ENCODE measurements at places on chromosomes 5 and 9.

DNA sequence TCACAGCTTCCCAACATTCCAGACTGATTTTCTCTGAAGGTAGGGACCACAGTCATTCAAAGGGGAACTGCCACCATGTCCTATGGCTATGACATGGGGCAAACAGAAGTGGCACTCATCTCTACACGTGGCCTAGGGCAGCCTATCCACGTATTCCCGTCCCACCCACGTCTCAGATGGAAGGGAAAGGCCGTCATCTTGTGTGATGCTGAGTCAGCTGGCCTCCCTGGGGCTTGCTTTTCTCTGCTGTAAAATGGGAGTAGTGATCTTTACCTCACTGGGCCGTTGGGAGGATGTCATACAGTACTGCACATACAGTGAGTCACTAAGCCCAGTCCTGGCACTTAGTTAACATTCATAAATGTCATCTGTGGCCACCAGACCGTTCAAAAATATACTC lies 72.3 kb downstream of the RAPGEF1 start:
- no peak for DNase-seq

DNA sequence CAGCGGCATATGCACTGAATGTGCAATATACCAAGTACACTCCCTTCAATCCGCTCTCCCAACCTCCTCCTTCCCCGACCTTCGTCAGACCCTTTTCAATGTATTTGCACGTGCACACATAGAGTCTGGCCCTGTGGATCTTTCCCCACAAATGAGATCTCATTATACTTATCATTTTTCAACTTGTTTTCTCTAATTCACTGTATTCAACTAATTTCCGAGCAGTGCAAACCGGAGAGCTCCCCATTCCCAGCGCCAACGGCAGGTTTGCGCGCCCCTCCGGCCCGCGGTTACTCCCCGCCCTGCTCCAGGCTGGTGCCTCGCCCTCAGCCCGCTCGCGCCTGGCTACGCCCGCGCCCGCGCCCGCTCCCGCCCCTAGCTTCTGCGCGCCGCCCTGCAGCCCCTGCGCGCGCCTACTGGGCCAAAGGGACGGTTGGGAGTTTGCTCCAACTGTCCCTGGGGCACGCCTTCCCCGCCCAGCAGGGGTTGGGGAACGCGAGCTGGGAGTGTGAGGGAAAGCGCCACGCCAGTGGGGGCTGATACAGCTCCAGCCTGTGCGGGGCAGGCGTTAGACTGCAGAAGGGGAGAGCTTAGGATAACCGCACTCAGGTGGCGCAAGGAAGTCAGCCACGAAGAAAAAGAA lies 3.3 kb upstream of the CDC20B start:
- no peak for DNase-seq

DNA sequence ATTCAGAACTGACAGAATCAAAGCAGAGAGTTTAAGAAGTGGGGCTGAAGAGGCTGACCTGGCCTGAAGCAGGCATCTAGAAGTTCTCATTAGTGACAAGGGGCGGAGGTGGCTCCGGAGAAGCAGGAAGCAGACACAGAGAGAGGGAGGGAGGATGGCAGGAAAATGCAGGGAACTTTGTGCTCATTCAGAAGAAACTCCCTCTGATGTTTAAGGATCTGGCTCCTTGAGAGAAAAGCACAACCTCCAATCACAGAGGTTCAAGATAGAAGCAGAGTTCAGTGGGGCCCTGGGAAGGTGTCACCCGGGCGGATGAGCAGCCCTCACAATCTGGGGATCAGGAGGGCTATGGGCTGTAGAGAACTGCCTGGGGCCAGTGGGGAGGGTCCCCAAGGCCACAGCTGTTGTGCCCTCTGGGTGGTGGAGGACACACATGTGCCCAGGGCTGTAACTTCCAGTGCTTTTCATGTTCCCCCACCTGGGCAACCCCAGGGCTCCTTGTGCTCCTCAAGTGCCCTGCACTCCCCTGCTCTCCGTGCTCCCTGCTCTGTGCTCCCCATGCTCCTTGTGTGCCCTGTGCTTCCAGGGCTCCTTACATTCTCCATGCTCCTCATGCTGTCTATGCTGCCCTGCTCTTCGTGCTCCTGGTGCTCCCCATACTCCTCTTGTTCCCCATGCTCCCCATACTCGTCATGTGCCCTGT lies 51.4 kb downstream of the TRIP13 start:
- no peak for DNase-seq

DNA sequence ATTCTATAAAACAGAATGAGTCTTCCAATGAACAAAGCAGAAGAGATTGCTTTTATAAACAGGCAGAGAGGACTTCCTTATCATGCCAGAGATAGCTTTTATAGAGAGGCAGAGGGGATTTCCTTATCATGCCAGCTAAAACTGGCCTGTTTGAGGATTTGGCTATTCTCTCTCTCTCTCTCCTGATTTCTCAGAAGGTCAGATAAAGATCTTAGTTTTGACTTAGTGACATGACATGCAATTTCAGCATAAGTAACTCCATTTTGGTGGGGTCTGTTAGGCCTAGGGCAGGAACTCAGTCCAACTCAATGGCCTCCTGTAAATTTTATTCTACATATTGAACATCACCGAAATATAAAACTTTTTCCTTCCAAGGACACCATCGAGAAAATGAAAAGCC lies 31.5 kb upstream of the DENND4C start:
- DNase-seq = no peak

DNA sequence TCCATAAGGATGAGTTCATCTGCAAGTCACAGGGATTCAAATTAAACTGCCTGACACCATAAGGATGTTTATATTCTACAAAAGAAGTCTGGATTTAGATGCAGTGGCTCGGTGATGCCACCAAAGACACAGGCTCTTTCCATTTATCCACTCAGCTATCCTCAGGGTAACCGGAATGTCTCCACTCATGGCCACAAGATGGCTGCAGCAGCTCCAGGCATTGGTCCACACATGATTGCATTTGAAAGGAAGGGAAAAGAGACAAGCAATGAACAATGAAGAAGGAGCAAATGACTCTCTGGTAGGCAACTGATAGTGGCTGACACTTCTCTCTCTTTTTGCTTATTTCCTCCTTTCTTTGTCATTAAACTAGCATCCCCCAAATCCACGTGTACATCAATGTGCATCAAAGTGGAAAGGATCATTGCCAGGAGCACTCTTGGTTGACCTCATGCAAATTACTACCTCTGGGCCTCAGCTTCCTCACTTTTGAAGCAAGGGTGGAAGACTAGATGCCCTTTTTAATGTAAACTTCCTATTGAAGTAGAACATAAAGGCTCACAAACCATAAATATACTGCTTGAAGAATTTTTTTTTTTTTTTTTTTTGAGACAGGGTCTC lies 7.2 kb upstream of the SNX30 start:
- no peak for DNase-seq

GRCh38 chr9:124350494-124351263 lies 64.6 kb downstream of the PSMB7 start:
- DNase-seq = no peak
